ENCODE measurements at places on chromosomes 13 and 19.

DNA sequence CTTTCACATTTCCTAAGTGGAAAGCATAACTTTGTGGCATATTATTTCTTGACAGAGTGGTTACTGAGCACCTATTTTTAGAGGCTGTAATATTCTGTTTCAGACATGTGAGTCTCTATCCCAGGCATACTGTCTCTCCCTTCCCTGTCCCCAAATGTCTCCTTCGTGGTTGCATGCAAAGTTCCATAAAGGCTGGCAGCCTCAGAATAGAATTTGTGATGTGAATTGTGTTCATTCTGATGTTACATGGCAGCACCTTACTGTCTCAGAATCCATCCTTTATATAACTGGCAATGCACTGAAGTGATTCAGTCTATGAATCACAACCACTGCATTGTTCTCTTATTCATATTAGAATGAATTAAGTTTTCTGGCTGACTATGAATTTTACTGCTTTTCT is 89.0 kb upstream of the SLC7A1 start:
- DNase-seq: no peak

GRCh38 chr13:21661097-21661909 is 9.6 kb upstream of the FGF9 start:
- no peak for DNase-seq

DNA sequence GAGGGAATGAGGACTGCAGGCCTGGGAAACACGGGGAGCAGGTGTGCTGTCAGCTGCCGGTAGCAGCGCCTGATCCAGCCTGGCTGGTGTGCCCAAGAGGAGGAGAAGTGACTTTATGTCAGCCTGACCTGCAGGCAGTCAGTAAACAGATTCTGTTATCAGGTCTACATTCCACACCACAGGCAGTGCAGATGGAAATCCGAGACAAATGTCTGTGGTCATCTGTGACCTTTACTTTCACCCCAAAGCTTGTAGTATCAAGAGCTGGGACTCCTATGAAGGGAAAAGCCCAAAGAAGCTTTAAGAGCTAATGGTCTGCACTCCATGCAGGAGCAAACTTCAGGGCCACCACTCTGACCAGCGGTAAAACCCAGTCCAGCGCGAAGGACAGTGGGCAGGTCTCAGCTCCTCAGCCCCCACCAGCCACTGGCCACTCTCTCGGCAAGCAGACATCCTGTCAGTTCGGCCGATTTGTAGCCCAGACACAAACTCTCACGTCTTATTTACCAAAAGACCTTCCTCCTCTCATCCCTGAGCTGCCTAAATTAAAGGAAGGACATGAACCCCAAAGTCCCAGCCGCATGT is 7.7 kb downstream of the EPS15L1 start:
- no peak for DNase-seq

GRCh38 chr13:24217601-24218281 is 57.2 kb downstream of the SPATA13 start:
- DNase-seq: peak; percentile 14

DNA sequence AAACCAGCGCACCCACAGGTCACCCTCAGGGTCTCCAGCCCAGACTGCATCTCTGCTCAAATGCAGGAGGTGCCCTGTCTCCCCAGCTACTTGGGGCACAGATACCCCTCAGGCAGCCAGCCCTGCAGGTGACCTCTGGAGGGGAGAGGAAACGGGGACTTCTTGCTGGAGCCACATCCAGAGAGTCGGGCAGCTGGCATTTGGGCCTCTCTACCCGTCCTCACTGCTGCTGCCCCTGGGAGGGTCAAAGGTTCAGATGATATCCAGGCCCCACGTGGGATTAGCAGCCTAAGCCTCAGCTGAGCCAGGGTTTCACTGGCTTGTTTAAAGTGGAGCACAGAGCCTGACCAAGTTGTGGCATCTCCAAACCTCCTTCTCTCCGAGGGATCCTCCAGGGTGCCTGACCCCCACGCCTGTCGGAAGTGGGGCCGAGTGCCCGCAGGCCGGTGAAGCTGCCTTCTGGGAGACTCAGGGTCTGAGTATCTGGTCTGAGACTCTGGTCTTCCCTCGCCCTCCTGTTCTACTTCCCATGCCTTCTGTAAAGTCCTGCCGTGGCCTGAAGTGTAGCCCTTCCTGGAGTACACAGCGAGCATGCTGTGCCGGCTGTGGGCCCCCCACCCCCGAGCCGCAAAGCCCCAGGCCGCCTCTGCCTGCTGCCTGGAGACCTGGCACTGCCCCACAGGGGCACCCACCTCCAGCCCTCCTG is 2.1 kb downstream of the RASA3 start:
- DNase-seq: peak; percentile 22

DNA sequence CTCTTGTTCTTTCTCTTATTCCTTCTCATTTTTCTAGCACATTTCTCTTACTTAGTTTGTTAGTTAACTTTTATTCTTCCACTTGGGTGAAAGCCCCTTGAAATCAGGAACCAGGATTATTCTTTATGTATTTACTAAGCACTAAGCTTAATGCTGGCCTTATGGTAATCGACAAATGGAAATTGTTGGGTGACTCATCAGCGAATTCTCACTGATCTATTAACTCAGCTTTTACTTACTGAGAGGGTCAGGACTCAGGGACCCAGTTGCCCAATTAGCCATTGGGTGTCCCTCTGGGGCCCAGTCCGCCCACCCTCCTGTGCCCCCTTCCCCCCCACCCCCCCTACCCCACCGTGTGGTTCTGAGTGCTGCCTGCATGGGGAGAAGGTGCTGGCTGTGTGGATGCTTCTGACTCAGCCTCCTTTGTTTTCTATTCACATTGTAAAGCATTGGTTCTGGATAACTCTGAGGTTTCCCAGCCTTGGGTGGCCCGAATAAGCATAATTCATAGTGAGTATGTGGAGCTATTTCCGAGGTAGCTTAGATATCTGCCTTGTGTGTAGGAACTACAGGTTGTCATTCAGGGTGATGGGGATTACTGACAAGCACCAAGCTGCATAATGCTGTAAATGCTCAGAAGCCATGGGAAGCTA is 240.9 kb downstream of the FGF9 start:
- no peak for DNase-seq

- no peak for DNase-seq
Observed at GRCh38 chr13:39444866-39445265, 158.1 kb downstream of the LHFPL6 start.

GRCh38 chr19:7968796-7969554 is 25.5 kb upstream of the TIMM44 start:
- DNase-seq: no peak

DNA sequence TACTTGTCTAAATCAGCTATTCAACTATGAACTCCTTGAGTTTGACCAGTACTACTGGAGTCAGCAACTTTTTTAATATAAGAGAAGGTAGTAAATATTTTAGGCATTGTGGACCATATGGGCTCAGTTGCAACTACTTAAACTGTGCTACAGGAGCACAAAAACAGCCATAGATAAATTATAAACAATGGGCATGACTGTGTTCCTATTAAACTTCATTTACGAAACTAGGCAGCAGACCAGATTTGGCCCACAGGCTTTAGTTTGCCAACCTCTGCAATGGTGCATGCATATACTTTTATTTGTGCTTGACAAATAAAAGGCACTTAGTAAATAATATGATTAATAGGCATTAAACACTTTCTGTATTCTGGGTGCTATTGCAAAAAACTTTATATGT is 7.6 kb downstream of the FNDC3A start:
- DNase-seq: no peak

- no peak for DNase-seq
Observed at GRCh38 chr13:45873491-45874325, 22.2 kb upstream of the SIAH3 start.

GRCh38 chr13:31591642-31592233 is 147.6 kb upstream of the RXFP2 start:
- no peak for DNase-seq

GRCh38 chr13:75352641-75353327 is 129.2 kb downstream of the TBC1D4 start:
- no peak for DNase-seq

DNA sequence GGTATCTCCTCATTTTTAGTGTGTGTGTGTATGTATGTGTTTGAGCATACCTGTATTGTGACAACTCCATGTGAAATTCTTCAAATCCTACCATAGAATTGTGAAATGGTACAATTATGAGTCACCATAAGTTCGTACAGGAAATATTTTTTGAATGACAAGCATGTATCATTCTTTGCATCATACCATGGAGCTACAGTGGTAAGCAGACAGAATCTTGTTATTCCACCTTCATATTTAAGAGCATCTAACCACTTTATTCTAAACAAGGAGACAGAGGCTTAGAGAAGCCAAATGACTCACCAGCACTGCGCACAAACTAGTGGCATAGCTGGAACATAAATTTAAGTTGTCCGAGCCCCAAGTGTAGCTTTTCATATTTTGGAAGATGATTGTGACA is 4.5 kb upstream of the EPSTI1 start:
- DNase-seq: no peak

GRCh38 chr13:79211377-79211776 is 194.7 kb downstream of the RBM26 start:
- DNase-seq: no peak

- DNase-seq: no peak
Observed at GRCh38 chr19:24046550-24046949, 40.4 kb upstream of the ZNF254 start.

GRCh38 chr19:52351512-52351911 is 15.5 kb downstream of the ZNF610 start:
- no peak for DNase-seq

DNA sequence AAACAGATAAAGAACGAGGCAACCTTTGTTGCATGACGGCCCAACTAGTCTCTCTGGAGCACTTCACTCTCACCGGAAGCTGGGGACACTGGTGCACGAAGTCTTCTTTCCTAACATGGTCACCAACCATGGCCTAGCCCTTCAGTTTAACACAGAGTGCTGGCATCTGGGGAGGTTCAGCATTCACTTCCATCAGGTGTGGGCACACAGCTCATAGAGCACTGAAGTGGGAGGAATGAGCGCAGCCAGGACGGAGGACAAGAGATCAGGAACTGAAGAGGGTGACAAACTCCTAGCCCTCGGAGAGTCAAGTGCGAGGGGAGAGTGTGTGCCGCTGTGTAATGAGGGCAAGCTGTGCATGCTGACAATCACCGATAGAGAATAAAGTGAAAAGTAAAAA is 92.4 kb downstream of the CDADC1 start:
- DNase-seq: no peak

- DNase-seq: no peak
Observed at GRCh38 chr19:13195678-13196077, 45.5 kb downstream of the IER2 start.

- DNase-seq: no peak
Observed at GRCh38 chr19:6060600-6061375, 49.5 kb downstream of the RFX2 start.

DNA sequence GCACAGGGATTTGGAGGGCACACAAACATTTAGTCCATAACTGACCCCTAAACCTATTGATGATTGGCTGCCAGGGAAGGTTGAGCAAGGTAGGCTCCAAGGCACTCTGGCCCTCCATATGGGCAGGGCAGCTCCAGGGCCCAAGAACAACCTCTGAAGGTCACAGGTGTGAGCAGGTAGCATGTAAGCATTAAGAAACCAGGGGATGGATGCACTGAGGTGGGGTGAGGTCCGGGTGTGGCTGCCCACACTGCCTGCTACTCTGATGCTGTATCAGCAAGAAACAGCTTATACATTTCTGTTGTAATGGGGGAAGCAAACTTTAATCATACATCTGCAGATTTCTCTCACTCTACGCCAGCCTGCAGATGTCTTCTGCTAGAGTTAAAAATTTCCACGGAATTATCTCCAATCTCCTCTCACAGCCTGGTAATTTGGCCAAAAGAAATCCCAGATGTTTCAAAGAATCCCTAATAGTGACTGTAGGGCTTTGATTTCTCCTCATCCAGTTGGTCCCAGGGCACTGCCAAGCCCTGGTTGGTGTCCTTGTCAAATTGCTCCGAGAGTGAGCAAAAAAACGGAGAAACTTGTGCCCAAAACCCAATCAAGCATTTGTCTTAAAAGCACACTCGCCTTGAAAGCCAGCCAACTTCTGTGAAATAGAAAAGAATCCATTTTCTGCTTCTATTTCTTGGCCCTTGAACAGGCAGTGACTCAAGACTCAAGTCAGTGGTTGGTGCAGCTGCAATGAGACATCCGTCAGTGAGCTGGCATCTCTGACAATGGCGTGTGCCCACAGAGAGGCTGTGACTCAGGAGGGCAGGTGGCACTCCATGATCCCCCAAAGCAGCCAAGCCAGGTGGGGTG is 72.5 kb upstream of the MRI1 start:
- no peak for DNase-seq

DNA sequence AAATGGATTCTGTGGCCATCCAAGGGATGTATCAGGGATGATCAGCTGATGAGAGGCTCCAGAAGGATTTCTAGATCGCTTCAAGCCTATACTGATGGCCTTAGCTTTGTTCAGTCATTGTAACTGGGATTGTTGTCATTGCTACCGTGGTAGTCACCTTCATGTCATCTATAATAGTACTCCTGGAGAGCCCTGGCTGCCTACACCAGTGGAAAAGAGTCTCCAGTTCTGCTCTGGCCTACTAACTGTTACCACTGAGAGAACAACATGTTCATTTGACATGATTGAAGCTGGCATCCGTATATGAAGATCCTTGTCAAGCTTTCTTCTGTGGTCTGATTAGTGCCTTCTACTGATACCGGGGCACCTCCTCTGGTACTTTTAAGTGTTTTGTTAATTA is 131.3 kb downstream of the B3GLCT start:
- DNase-seq: no peak

DNA sequence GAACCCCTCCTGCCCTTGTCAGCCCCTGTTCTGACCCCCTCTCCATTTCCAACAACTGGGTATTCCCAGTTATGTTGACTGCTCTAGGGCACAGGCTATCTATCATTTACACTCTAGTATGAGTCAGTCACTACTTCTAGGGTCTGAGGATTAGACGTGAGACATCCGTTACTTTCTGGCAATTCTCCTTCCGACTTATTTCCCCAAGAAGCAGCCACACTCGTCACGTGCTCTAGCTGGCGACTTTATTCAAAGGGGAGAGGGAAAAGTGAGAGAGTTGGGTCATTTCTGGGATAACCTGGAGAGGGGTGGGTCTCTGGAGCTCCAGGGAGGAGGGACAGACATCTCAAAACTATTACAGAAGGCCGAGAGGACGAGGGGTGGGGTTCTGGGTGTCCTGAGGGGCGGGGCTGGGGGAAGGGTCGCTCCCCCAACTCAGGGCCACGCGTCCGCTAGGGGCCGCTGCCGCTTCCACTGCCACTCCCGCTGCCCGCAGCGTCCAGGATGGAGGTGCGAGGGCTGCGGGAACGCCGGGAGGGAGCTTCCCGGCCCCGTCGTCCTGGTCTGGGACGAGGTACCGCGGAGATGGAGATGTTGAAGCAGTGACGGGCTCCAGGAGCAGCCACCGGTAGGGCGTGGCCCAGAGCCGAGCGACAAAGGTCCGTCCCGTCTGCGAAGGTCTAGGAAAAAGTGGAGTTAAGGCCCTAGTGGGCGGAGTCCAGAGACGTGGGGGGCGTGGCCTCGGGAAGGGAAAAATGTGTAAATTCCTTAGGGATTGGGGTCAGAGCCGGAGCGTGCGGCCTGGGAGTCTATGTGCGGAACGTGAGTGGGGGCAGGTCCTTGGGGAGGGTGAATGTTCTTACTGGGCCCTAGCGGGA is 8.9 kb downstream of the RTBDN start:
- no peak for DNase-seq

- DNase-seq: no peak
Observed at GRCh38 chr19:6521718-6522646, 8.8 kb upstream of the TNFSF9 start.

Measured in right kidney (tissue), 9 donors.